ENCODE measurements at places on chromosomes 2 and 18.

- no peak for DNase-seq
Observed at GRCh38 chr2:101972621-101973434, 18.9 kb upstream of the IL1R2 start.

GRCh38 chr2:20643826-20644225 lies 7.1 kb downstream of the HS1BP3 start:
- DNase-seq: no peak

DNA sequence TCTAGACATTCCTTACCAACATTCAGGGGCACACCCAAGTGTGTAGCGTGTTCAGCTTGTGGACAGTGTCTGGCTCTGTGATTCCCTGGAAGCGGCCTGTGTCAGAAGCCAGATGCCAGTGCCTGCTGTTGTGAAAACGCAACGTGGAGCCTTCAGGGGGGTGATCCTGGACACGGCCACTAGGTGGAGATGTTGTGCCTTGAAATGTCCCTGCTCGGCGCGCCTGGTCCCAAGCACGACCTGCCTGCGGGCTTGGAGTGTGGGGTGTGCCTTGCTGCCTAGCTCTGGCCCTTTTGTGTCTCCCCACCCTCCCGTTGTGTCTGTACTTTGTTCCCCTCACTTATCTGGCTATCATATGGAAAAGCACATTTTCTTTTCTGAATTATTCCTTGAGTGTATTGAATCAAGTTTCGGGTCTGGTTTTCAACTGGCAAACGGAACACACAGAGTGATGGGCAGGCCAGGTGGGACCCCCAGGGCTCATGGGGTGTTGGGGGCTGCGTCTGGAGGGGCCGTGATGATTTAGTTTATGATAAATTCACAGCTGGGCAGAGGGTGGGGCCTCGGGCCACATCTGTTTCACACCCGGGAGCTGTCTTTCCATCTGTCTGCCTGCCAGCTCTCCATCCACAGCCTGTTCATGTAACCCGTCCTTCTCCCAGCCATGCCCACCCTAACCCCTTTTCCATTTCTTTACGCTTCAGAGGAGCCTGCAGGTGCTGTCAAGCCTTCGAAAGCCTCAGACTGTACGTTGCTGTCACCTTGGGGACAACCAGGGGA lies 95.5 kb downstream of the DYSF start:
- DNase-seq: no peak

DNA sequence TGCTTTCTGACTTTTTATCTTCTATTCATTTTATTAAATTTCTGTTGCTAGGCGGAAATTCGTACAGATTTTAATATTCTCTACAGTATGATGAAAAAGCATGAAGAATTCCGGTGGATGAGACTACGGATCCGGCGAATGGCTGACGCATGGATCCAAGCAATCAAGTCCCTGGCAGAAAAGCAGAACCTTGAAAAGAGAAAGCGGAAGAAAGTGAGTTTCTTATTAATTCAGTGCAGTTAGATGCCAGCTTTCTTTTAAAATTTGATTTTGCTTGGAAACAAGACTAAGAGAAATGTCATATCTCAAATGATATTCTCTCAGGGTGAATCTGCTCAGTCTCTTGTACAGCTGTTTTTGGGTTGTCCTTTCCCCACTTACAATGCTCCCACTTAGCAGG lies 84.3 kb downstream of the MGAT5 start:
- DNase-seq: no peak

GRCh38 chr18:33606621-33607020 lies 28.6 kb downstream of the ASXL3 start:
- DNase-seq: no peak

- DNase-seq: no peak
Observed at GRCh38 chr2:221448844-221449390, 123.2 kb downstream of the EPHA4 start.

DNA sequence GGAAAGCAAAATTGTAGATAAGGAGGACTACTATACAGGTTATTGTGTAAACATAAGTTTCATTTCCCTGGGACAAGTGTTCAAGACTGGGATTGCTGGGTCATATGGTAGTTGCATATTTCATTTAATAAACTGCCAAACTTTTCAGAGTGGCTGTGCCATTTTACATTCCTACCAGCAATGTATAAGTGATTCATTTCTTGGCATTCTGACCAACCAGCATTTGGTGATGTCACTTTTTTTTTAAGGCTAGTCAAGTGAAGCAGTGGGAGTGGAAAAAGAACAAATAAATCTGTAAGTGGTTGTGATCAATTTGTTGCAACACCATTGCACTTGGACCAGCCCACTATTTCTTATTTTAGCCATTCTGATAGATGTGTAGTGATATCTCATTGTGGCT lies 5.2 kb upstream of the CHCHD5 start:
- DNase-seq: no peak

- DNase-seq: no peak
Observed at GRCh38 chr2:233185963-233186362, 65.5 kb upstream of the ATG16L1 start.

DNA sequence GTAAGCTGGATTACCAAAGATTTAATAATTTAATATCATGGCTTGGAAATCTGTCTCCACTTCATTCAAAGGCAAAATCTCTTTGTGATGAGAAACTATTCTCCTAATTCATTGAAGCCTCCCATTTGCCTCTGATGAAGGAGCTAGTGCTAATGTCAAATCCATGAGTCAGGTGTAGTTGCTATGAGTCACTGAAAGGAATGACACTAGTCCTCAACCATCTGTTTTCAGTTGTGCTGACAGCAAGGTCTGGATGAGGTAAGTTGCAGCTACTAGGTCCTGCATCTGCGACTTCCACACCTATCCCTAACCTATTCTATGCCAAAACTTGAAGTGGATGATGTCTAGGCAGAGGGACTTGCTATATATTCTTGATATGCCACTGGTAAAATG lies 324.0 kb upstream of the UBE2E3 start:
- no peak for DNase-seq

DNA sequence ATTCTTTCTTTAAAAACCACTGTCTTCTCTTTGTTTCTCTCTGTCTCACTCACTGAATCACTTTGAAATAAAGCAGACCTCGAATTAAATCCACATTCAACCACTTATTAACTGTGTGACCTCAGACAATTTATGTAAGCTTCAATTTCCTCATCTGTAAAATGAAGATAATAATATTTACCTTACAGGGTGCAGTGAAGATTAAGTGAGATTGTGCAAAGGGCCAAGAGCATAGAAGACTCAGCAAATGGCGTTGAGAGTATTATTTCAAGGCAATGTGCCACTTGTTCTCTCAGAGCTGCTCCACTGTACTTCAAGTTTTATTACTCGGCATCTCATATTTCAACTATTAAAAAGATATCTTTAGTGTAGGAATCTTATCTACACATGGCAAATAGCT lies 454.2 kb upstream of the HNRNPA3 start:
- DNase-seq: no peak

- DNase-seq: no peak
Observed at GRCh38 chr2:118089139-118089800, 999 bp downstream of the INSIG2 start.

- no peak for DNase-seq
Observed at GRCh38 chr2:31282634-31283033, 48.7 kb downstream of the EHD3 start.

DNA sequence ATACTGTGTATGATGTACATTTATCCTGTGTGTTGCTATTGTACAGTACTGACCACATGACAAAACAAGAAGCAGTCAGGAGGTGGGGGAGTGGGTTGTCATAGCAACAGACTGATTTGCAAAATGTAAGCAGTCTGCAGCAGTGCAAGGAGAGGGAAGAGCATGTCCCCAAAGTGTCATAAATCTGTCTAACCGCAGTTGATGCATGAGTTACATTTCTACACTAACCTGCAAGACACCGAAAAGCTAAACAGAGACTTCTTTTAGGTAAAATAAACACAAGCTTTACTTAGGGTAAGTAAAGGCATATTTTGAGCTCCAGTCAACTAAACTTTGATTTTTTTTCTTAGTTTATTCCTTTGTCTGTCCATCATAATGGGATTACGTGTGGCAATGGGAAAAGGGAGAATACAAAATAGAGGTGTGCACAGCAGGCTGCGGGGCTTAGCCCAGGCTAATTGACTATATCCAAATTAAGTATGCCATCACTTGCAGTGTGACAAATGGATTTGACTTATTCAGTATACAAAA lies 134.5 kb downstream of the MEIS1 start:
- DNase-seq: no peak

GRCh38 chr2:83650161-83650560 lies 808.9 kb downstream of the SUCLG1 start:
- DNase-seq: no peak
